ENCODE measurements at places on chromosomes 3 and 15.

GRCh38 chr15:68676926-68677325 is 98.1 kb downstream of the CORO2B start:
- DNase-seq: no peak

GRCh38 chr3:181009225-181009624 is 19.7 kb upstream of the DNAJC19 start:
- no peak for DNase-seq

DNA sequence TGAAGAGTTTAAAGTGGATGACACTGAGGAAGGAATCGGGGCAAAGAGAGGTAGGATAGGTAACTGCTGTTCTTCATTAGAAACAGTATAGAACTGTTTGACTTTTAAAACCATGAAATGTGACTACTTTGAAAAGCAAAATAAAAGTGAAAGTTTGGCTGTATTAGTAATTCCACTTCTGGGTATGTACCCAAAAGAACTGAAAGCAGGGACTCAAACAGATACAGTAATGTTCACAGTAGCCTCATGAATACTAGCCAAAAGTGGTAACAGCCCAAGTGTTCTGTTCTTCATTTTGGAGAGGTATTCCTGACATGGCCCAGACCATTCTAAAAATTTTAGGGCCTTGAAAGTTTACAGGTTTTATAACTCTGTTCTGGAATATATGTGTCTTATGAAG is 1055.4 kb downstream of the TBL1XR1 start:
- DNase-seq: no peak

GRCh38 chr3:1469248-1469647 is 376.4 kb downstream of the CNTN6 start:
- DNase-seq: no peak

Data from left kidney (tissue), 8 donors.